ENCODE measurements at places on chromosomes 11 and 22.

GRCh38 chr11:6647836-6648235, 7.8 kb downstream of the DCHS1 start:
- DNase-seq, result no peak

DNA sequence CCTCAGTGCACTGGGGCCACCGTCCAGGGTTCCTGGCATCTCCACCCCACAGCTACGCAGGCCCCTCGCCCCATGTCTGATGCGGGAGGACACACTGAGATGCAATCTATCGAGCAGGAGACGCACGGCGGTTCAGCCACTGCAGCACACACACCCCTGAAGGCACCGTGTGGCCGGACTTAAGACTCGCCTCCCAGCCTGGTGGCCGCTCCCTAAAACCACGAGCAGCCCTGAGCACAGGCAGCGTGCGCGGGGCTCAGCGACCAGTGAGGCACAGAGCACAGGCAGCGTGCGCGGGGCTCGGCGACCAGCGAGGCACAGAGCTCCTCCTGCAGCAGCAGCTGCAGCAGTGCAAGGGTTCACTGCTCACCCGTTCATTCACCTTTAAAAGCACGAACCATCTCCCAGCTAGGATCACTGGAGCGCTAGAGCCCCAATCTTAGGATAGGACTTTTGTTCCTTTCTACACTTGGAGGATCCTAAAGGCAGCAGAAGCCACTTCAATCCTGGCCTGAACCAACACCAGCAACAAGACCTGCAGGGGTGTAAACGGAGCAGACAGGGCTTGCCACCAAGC, 31.4 kb downstream of the TOLLIP start:
- DNase-seq, result no peak

DNA sequence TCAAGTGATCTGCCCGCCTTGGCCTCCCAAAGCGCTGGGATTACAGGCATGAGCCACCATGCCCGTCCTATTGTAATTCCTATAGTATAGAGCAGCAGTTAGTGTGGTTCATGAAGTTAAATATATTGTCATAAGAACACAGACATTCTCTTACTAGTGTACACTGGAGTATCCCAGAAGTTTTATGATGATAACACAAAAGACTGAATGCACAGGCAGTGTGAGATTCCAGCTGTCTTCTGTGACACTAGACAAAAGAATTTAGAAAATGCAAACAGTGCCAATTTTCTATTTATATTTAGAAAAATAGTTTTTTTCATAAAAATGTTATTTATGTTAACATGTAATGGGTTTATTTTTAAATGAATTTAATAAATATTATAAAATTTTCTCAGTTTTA, 39.4 kb upstream of the RBX1 start:
- DNase-seq, result no peak

DNA sequence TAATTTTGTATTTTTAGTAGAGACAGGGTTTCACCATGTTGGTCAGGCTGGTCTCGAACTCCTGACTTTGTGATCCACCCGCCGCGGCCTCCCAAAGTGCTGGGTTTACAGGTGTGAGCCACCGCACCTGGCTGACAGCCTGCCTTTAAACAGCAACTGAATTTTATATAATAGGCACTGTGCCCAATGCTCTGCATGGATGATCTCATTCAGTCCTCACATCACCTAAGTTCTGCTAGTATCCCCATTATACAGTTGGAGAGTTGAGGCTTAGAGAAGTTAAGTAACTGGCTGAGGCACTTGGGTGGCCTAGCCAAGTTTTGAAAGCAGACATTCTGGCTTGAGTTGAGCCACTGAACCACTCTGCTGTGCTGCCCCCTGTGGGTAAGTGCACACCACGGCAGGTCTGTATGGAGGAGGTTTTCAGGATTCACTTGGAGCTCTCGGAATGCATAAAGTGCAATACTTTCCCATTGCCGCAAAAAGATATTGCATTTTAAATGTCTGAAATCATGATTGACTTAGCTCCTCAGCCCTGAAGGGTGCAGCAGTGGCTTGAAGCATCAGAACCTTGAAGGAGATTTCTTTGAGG, 112.4 kb downstream of the LDLRAD3 start:
- DNase-seq, result peak; percentile 27

- no peak for DNase-seq
These were observed 472.6 kb downstream of the BUD13 start for GRCh38 chr11:116300232-116300631.

DNA sequence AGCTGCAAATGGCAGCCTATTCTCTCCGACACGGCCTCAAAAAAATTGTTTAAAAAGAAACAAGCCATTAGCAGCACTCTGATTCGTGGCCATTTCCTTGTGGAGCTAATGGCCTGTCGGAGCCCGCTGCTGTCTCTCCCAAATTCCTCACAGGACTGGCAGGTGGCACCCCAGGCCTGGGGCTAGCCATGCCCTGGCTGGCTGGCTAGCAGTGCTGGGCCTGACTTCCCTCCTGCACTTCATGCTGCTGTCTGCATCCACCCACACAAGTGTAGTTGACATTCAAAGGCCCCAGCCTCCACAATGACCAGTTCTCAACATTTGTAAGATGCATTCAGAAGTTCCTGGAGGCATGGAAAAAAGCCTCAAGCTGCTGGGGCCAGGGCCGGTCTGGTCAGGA, 61.5 kb downstream of the SMCO4 start:
- no peak for DNase-seq

DNA sequence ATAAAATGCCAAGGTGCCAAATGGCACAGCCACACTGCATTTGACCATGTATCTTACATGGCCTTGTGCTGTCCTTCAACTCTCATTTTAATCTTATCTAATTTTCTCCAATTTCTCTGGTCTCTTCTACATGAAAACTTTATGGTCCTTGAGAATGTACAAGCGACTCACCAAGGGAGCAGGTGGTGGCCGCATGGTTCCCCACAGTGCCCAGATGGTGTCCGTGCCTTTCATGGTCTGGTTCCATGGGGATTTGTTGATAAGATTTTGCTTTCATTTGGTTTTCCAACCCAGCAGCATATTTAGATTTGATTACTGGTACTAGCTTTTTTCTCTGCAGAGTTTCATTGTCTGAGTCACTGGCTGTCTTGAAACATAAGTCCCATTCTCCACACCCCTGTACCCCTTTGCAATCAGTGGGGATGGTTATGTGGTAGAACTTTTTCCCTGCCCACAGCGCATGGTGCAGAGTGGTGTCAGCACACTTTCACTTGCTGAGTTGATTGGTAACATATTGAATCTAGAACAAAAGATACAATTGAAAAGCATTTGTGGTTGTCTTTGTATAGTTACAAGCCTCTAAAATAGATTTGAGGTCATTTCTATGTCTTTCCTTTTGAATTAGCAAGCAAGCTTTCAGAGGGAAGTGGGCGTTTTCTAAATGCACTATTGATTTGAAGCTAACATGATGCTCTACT, 24.1 kb downstream of the ZNRF3 start:
- no peak for DNase-seq

DNA sequence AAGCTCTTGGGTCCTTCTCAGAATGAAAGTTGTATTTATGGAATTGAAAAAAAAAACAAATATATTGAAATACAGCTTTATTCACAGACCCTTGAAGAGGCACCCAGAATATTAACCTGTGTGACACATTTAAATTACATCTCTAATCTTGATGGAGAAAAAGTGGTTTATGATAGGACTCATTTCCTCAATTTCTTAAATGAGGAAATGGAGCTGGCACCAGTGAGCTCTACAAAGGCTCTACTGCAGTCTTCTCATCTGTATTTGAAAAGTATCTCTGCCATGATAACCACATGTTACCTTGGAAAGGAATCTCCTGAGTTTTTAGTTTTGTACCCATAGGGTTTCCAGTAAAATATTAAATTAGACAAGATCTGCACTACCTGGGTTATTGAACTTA, 186.5 kb downstream of the HIPK3 start:
- no peak for DNase-seq

GRCh38 chr22:33299245-33299956, 241.2 kb upstream of the SYN3 start:
- no peak for DNase-seq

DNA sequence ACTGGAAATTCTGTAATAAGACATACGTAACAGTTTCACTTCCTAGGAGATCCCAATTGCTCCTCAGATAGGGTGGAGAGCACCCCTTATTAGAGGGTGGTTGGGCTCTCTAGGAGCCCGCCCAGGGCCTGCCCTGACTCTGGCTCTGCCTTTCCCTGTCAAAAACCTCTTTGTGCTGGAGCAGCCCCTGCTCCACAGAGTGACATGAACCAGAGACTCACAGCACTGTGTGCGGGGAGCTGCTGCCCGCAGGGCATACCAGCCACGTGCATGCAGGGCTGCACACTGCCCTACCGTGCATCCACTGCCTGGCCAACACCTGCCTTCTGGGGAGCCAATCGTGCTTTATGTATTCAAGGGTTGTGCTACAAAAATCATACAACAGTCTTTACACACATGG, 24.3 kb downstream of the KCNQ1OT1 start:
- no peak for DNase-seq

DNA sequence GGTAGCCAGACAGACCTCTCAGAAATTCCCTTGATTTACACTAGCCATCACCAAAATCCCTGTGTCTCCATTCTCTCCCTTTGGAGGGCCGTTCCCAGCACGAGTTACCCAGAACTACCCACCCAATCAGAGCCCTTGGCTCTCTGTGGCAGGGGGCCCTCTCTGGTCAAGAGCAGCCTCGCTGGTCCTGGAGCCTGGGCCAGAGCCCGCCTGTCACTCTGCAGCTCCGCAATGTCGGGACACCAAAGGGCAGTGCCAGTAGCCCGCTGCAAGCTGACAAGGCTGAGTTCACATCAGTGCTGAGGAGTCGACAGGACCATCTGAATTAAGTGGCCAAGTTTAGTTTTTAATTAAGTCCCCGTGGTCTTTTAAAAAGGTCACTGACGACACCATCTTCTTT, 241.6 kb downstream of the ST3GAL4 start:
- no peak for DNase-seq

- no peak for DNase-seq
These were observed 936.7 kb downstream of the BRD1 start for GRCh38 chr22:48890693-48891554.

- DNase-seq, result no peak
These were observed 15.0 kb upstream of the MUC6 start for GRCh38 chr11:1051356-1052132.

DNA sequence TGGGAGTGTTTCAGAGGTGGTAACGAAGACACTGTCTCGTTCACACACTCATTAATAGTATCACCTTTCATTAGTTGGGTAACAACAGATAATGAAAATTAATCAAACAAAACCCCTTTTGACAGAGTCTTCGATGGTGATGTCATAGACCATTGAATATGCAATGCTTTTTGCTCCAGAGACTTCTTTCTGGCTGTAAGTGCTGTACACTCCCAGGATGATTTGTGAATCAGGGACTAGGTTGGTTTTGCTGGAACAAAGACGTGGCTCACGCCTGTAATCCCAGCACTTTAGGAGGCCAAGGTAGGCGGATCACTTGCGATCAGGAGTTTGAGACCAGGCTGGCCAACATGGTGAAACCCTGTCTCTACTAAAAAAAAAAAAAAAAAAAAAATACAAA, 9.5 kb upstream of the RASSF10 start:
- no peak for DNase-seq

- DNase-seq, result no peak
These were observed 240.5 kb upstream of the API5 start for GRCh38 chr11:43071338-43071737.

DNA sequence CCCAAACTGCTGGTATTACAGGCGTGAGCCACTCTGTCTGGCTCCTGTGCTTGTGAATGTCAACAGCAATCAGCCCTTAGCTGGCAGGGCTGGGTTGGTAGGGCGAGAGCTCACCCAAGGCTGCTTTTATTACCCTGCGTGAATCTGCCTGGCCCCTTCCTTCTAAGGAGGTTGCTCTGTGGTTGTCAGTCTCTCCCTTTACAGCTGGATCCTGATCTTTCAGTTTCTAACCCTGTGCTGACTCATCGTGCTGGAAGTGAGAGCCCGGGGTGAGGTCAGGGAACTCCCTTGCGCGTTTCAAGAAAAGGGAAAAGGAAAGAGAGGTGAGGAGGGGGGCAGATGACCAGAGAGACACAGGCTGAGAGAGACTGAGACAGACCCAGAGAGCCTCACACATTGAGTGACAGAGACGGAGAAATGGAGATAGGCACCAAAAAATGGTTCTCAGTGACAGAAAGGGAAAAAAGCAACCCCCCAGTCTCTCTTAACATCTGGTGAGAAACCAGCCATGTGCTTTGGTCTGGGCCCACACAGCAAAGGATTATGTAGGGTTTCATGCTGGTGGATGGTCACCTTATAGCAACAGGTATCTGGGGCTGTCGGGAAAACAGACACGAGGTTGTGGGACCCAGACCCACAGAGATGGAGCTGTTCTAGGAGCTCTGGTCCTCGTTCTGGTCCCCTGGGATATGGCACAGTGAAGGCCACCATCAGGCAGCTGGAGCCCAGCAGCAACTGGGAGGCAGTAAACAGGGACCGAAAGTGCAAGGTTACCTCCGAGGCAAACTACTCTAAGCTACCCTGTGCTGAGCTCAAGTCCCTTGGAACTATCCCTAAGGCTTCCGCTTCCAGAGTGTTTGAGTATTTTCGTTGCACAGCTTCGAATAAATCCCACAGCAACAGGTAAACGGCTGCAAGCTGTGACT, 2.5 kb downstream of the TCN2 start:
- no peak for DNase-seq

DNA sequence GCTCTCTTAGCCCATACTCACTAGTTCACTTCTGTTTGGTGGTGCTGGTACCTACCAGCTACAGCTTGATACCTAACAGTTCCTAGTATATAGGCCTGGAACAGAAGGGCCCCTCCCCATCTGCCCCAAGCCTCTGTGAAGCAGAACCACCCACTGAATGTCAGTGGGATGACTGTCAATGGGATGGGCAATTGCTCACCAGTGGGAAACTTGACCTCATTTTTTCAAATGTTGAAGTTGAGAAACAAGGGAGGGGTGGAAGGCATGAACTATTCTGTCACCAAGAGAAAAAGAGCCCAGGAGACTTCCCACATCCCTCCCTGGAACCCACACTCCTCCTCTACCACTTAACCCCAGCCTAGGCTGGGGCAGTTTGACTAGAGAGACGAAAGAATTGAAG, at the start of gene NLRP10:
Gene NLRP10 (minus strand): TSS at position 62 of the 400 bp plus-strand sequence. CDS start 1,952 bp downstream, outside the sequence.
- DNase-seq, result no peak

GRCh38 chr22:50315289-50316113, 8.1 kb upstream of the PLXNB2 start:
- no peak for DNase-seq

DNA sequence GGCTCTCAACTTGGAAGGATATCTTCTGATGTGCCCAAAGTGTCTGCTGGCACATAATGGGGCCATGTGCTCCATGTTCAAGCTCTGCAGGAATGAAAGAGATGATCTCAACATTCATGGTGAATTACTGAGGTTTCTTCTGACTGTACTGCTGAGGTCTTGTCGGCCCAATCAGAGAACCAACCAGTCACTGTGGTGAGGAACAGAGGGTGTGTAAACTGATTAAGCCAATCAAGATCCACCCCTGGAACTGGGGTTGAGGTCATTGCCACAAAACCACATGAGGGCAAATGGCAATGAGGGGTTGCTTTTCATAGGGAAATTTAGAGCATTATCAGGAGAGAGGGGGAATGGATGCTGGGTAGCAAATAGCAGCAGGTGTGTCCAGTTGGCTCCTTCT, 152.3 kb upstream of the RAG2 start:
- DNase-seq, result no peak

DNA sequence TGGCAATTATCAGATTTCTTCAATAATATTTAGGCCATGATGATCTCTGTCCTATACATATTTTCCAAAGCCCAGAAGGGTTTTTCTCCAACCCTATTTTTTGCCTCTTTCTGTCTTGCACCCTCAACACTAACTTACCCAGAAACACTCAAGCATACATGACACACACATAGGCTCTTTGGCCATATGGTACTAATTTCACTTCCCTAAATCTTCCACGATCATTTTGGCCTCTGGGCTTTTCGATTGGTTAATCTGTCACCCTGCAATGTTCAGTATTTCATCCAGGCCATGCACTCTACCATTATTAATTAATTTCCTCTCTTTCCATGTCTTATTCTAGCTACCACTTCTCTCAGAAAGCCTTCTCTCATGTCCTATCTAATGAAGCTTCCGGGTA, 59.8 kb downstream of the LUZP2 start:
- DNase-seq, result no peak

Data from D721Med (cell line).